ENCODE measurements at places on chromosomes 5 and 9. TPM values are rescaled to one million over a fixed set of nuclear protein-coding genes. Genes with fewer than 3 reads are reported as not detected.

DNA sequence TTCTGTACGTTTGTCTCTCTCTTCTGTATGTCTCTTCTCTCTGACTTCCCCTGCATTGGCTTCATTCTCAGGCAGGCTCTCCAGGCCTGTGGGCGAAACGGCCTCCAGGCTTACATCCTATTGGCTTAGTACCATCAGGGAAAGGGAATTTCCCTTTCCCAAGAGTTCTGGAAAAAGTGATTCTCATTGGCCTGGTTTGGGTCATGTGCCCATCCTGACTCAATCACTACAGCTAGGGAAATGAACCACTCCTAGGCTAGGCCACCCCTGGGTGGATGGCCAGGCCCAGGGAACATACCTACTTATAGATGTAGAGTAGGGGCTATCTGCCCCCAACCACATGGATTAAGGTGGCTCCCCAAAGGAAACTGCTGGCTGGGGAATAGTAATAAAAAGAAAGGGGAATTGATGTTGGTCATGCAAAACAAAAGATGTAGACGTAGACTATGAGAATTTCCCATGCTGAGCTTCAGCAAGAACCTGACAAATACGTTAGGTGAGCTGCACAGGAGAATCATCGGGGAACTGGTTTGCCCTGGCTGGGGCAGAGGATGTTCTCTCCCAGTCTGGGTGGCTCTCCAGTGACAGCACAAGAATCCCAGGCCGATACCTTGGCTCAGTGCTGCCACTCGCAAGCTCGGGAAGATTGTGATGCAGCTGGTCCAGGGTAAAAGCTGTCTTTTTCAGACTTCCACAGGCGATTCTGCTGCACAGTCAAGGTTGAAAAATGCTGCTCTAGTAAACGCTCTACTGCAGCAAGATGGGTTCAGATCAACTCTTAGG, 3.7 kb upstream of the EGR1 start:
- DNase-seq, result no peak

DNA sequence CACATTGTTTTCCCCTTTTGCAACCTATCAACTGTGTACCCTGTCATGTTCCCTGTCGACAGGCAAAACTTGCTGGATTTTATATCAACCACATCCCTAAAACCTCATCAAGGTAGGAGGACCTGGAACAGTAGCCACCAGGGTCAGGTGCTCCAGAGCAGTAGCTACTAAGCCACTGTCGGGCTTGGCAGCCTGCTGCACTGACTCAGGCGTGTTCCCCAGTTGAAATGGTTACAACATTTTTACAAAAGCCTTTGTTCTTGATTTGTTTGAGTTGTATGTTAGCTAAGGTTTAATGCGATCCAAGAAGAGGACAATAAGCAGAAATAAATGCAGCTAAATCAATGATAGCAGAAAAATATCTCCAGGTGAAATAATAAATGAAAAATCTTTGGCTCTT, 407.4 kb upstream of the TLE4 start:
- no peak for DNase-seq

Gene ANKRD31
- not detected for total RNA-seq

Gene NME5
- total RNA-seq, result 3.3 TPM

Gene OCLN
- total RNA-seq, result 2.1 TPM

Gene RHOBTB3
- 84.2 TPM for total RNA-seq

Gene TEK
- 11.1 TPM for total RNA-seq

Gene OMD
- total RNA-seq, result 17.1 TPM
